NCI-H526 (cell line): ENCODE measurements at places on chromosomes 12 and 14.

DNA sequence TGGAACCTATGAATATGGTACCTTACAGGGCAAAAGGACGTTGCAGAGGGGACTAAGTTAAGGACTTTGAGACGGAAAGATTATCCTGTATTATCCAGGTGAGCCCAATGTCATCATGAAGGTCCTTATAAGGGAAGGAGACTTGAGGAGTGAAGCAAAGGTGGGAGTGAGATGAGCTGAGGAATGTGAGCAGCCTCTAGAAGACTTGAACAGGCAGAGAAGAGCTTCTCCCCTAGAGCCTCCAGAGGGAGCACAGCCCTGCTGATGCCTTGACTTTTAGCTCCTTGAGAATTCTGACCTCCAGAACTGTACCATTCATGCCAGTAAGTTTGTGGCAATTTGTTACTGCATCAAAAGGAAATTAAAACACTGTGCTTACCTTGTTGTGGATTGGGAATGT, 41.8 kb upstream of the DCD start:
- no peak for DNase-seq

DNA sequence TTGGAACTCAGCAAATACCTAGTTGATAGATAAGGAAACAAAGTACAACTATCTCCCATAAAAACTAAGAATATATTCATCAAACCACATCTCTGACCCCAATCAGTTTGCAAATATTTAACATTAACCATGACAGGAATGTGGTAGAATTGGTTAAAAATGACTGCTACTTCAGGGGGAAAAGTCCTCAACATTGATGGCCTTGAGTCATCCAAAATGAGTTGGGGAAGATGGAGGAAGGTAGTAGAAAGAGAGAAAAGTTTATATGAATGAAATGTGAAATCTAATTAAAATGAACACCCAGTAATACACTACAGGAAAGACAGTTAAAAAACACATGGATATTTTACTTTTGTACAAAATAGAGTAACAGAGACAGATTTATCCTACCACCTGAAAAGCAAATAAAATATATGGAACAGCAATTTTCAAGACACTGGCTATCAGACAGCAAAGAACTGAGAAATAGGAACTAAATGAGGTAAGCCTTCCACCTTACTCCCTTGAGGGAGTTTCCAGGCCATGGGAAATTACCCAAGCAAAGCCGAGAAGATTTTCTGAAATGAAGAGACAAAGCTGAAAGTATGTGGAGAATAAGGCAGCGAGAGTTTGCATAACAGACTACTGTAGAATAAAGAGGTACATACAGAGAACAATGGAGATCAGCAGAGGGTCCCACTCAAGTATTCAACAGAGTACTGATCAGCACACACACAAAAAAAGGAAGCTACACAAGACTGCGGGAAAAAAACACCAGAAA, 49.6 kb downstream of the TC2N start:
- no peak for DNase-seq

GRCh38 chr12:124492879-124493808, 74.3 kb downstream of the NCOR2 start:
- DNase-seq = no peak

DNA sequence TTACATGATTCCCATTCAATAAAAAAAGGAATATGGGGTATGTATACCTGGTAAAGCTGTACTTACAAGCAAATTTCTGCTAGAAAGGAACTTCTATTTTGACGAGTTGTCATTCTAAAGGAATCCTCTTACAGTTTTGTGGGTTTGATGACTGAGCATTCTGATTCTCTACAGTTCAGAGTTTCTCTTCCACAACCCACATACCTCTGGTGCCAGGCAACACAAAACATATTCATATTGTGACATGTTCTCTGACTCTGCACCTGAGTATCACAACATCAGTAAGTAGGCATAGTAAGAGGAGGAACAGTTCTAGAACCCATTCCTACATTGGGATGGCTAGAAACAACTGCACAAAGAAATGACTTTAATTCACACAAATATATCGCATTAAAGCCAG, 636.6 kb downstream of the MED13L start:
- DNase-seq = no peak

DNA sequence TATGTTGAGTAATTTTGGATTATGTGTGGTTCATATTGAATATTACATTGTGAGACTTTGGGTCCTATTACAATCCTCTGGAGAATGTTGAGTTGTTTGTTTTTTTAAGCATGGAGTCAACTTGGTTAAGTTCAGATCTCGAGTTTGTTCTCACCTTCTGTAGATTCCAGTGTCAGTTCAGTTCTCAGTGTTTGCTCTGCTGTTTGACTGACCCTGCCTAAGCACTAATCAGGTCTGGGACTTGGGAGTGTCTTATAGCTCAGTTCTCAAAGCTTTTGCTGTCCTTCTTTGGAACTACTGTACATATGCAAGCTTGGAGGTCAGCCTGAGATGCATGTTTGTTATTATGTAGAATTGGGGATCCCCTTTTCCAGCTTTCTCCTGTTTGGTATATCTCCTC, 63.1 kb downstream of the DIP2B start:
- DNase-seq = no peak

GRCh38 chr14:89033756-89034155, 209.3 kb downstream of the TTC8 start:
- DNase-seq = no peak

- DNase-seq = no peak
Observed at GRCh38 chr14:87955501-87955900, 37.5 kb downstream of the GALC start.

DNA sequence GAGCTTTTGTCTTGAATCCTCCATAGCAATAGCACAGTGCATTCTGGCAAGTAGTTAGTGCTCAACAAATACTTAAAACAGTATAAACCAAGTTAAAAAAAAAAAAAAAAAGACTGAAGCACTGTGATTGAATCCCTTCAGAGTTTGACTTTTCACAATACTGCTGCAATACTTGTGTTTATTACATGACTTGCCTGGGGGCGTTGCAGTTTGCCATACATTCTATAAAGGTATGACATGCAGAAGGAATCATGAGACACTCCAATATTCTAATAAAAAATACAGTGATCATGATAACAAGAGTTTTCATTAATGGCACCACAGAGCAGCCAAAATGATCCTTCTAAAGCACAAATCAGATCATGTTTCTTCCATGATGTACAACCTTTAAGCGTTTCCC, 205.0 kb upstream of the CDKN3 start:
- DNase-seq = no peak

DNA sequence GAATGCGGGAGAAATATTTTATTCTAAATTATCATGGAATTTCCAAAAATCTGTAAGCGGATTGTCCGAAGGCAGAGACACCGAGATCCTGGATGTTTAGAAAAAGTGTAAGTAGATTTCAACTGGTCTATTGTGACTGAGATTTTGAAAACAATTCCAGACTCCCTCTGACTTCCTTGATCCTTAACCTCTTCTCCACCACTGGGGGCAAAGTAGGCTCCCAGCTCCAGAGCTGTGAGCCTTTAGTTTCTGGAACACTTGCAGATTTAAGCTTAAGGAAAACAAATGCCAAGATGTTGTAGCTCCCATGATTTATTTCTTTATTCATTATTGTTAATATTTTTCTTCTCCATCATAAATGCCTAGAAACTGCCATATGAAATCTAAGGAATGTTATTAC, 1320.5 kb upstream of the SEL1L start:
- DNase-seq = no peak

DNA sequence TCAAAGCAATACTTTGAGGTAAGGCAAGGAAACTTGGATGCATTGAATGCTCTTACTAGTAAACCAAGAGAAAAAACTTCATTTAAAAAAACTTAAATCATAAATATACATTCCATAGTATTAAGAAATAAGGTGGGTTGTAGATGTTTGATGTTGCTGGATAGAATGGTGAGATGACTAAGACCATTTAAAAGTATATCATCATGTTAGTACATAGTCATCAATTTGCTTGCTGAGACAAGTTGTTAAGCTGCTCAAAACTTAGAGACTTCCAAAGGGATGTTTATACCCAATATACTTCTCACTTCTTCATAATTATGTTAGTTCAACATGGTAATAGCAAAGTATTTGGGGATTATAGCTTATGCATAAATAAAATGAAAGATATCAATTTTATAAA, 675.5 kb upstream of the MGAT4C start:
- no peak for DNase-seq

GRCh38 chr14:41532255-41532654, 74.4 kb upstream of the LRFN5 start:
- no peak for DNase-seq

GRCh38 chr14:20436363-20436755, 393 bp upstream of the KLHL33 start:
- DNase-seq = no peak

GRCh38 chr12:54262403-54262925, 17.5 kb downstream of the CBX5 start:
- DNase-seq = no peak

DNA sequence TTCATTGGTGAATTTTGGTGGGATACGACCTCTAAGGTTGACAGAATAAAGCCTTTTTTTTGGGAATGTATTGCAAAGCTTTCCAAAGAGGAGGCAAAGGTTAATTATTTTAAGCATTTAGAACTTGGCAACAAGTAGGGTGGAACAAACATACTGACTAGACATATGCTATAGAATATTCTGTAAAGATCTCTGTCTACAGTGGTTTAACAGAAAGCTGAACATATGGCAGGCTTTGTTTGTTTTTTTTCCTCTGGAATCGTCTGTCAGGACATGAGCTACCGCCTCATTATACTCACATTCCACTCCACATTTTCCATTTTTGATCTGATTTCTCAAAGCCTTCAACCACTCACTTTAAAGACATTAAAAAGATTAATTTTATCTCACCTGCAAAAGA, 153.4 kb upstream of the PELI2 start:
- DNase-seq = no peak

GRCh38 chr12:103456006-103456405, 39.8 kb downstream of the C12orf42 start:
- DNase-seq = no peak

GRCh38 chr14:89629383-89629782, 212.3 kb upstream of the FOXN3 start:
- DNase-seq = no peak

DNA sequence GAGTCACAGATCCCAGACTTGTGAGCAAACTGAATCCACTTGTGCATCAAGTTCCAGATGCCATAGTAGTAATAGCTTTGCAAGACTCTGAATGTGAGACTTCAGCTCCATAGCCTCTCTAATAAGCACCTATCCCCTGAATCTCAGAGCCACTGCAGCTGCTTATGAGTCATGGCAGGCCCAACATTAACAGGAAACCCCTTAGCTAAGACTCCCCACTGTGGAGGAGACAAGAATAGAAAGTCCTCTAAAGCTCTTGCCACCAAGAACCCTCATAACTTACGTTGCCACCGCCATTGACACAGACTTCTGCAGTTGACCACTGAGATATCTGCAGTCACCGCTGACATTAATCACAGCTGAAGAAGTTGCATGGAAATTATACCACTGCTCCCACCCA, 62.9 kb upstream of the PDE3A start:
- no peak for DNase-seq

- DNase-seq = no peak
Observed at GRCh38 chr14:22737052-22737451, 29.4 kb upstream of the OXA1L start.
